ENCODE measurements at places on chromosomes 4 and X.

- DNase-seq = no peak
Measured at GRCh38 chr4:33349376-33349775, 2629.2 kb downstream of the PCDH7 start.

DNA sequence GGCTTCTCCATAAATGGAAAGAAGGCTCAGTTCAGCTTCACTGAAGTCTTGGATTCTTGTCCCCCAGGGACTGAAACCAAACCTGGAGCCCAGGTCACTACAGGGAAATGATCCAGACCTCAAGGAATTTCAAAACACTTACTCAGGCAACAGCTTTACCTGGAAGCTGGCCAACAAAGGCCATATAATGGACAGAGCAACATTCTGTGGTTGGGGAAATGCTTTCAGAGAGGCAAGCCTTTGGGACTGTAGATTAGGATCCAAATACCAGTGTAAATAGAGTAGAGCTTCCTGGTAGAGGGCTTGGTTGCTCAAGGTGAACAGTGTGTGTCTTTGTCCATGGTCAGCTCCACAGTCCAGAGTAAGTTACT lies 57.0 kb upstream of the PROM1 start:
- DNase-seq = no peak

DNA sequence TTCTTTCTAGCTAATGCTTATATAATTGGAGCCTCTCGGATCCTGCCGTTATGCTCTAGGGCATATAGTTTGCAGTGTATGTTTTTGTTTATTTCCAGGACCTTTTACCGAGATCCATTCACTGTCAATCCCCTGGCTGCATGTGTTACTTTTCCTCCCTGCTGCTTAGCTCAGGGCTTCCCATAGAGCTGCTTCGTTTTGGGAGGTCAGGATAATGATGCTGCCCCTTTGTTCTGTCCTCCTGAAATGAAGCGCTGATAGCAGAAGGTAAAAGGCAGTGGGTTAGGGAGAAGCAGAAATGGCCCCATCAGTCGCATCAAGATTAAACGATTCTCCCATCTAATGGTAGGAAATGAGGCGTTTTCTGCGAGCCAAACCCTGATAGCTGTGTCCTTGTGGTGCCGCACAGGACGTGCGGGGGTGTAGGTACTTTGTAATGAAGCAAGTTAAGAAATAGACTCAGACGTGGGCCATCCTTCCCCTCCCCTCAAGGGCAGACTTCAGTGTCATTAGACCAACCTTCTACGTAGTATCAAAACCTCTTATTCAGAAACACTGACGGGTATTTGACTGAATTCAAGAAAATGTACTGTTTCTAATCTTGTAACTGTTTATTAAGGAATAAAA lies 37.3 kb downstream of the AFF2 start:
- DNase-seq = no peak

DNA sequence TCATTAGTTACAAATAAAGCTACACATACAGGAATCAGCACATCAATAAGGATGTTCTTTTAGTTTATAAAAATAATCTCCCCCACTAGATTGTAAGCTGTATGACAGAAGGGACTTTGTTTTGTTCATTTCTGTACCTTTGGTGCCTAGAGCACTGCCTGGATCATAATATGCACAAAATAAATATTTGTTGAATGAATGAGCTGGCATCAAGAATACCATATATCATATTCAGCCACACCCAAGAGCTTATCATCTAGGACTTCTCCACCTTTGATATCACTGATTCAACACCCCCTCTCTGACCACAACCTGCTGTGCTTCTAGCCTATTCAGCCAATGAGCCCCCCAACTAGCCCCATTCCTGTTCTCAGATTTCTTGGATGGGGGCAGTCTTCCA lies 10.6 kb downstream of the SYTL4 start:
- no peak for DNase-seq

GRCh38 chr4:147717878-147718277 lies 14.0 kb upstream of the ARHGAP10 start:
- DNase-seq = no peak

Data from stimulated activated CD8-positive, alpha-beta memory T cell treated with anti-CD3 and anti-CD28 coated beads, Interleukin-2, amount 100 ng/mL, for 1 hour (primary cell).